GM19239 (cell line): ENCODE measurements at places on chromosomes 11 and 22.

DNA sequence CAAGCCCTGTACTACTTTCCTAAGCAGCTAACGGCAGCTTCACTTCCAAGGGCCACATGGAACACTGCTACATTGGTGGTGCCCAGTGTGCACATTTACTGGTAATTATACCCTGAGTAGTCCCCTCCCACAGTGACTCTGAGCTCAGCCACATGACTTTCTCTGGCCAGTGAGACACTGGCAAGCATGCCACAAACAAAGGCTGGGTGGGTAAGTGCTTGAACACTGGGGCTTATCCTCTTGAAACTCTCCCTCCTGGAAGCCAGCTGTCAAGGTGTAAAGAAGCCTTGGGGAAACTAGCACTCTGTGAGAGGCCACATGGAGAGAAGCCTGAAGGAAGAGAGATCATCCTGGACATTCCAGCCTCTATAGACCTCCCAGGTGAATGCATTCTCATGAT, 54.4 kb upstream of the DRD2 start:
- no peak for DNase-seq

GRCh38 chr11:84501750-84502149, 1125.4 kb downstream of the DLG2 start:
- DNase-seq = no peak

DNA sequence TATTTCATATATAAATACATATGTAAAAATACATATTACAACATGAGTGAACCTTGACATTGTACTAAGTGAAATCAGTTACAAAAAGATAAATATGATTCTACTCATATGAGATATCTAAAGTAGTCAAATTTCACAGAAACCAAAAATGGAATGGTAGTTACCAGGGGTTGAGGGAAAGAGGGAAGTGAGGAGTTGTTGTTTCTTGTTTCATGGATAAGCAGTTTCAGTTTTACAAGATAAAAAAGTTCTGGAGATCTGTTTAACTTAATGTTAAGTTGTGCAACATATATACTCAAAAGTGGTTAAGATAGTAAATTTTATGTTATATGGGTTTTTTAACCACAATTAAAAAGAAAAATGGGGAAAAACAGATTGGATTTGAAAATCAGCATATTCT, 107.7 kb downstream of the ELP4 start:
- no peak for DNase-seq

DNA sequence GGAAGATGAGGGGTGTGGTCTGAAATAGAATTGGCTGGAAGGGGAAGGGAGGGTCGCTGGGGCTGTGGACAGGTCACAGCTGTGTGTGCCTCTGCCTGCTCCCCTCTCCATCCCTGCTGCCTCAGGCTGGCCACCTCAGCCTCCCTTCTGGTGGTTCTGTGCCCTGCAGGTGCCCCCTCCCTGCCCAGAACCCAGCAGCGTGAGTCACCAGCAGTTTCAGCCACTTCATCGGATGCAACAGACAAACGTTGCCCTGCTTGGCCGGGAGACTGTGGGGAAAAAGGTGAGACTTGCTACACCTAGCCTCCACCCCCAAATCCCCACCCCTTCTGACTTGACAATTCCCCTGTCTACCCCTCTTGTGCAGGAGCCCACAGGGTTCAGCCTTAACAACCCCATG, 21.8 kb upstream of the LRRC10B start:
- DNase-seq = no peak

GRCh38 chr22:30612789-30613188, 5.8 kb downstream of the TCN2 start:
- DNase-seq = no peak

- no peak for DNase-seq
Observed at GRCh38 chr22:39496131-39496838, 5.8 kb upstream of the MIEF1 start.

GRCh38 chr11:38460896-38461295, 1862.9 kb upstream of the RAG2 start:
- DNase-seq = no peak

GRCh38 chr11:57761301-57762234, at the start of gene CTNND1:
Gene CTNND1 (plus strand): TSS chr11:57761802. CDS start chr11:57791479, 29,677 bp downstream.
- peak; percentile 73 for DNase-seq

DNA sequence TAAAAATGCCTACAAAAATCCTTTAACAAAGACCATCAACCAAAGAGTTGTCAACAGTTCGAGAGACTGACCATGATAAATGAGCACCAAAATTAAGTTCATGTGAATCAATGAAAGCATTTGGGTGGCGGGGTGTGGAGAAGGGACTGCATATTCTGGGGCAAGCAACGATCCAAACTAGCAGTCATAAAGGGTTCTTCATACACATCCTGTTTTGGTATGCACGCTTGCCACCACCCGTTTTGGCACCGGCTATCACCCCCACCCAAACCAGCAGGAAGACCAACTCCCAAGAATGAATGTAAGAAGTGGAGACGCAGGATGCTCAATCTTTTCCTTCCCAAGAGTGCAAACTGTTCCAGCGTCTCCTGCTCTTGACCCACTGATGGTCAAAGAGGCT, 80.8 kb downstream of the SGSM3 start:
- no peak for DNase-seq

DNA sequence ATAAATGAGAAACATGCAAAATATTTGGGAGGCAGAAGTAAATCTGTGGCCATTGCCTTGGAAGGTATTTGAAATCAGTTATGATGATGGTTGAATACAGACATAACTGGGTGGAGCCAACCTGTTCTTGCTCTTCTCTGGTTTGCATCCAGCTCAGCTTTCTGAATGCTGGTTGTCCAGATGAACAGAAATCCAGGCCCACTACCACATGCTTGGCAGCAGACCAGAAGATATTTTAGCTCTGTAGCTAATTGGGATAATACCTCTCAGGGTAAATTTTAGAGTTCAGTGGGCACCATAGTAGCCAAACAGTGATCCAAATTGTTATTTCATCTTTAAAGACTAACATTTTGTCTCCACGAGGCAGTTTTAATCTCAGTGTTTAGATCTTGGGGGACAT, 308.3 kb downstream of the RAB38 start:
- no peak for DNase-seq

DNA sequence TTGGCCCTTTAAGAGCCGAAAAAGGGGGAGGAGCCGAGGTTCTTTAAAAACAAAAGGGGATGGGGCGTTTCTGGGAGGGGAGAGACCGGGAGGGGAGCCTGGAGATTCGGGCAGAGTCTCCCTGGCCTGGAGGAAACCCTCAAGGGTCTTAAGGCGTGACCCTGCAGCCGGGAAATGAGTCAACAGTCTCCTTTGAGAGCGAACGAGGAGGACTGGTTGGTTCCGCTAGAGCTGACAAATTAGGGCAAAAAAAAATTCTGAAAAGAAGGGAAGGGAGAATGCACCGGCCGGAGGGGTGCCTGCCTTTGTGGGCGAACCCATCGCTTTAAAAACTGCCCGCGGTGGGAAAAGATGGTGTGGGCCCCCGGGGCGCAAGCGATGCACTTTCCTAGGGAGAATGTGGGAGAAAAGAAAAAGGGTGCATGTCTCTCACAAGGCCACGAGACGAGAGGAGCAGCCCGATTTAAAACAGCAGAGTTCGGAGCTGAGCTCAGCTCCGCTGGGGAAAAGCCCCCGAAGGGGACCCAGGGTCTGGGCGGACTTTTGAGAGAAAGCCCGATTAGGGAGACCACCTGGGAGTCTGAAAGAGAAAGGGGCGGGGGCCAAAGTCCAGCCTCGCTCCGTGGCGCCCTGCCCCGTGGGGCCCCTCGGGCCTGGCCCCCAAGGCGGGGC, 874 bp downstream of the ZFTA start:
- DNase-seq = peak; percentile 88

DNA sequence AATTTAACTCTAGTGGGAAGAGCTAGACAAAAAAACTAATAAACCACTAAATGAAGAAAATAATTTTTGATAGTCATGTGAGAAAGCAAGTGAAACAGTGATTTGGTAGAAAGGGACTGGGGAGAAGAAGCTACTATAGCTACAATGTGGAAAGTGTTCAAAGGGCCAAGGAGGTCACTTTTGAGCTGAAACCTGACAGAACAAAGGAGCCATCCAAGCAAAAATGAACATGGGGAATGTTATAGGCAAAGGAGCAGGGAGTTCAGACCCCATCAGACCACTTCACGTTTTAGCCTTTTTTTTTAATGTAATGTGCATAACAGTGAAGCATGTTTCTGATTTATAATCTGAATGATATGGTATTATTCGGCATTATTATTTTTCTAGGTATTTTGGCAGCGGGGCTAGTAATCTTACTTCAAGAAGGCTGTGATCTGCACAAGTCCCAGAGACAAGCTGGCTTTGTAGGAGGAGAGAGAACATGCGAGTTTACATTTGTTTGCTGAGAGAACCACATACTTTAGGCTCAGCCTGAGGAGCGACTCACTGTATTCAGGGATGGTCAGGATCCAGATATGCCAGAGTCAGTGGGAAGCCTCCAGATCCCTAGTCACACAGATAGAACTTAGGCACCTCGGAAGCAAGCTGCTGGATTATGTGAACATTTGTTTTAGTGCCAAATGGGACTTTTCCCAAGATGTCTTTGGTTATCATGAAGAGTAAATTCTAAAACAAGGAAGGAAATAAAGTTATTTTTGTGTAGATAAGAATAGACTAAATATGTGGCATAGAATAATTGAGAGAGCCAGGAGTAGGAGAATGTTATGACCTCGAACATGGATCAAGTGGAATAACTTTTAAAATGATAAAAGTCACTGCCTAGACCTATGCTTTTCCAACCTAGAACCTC, 118.6 kb downstream of the TRIM44 start:
- no peak for DNase-seq

- no peak for DNase-seq
Observed at GRCh38 chr11:131712897-131713296, 342.5 kb downstream of the NTM start.

DNA sequence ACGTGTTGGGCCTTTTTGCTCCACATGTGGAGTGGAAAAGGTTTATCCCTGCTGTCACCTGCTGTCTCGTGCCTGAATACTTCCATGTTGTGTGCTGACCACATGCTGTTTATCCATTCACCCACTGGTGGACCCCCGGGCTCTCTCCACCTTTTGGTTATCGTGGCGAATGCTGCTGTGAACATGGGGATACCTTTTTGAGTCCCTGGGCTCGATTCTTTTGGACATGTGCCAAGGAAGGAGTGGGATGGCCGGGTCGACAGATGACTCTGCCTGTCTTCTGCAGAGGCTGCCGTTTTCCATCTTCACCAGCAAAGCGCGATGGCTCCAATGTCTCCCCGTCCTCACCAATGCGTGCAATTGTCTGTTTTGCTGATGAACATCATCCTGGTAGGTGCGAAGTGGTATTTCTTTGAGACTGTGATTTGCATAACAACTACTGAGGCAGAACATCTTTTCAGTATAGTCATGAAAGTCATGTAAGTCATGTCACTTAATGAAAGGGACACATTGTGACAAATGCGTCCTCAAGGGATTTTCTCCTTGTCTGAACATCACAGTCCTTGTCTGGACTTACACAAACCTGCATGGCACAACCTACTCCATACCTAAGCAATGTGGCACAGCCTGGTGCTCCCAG, 758.7 kb downstream of the BRD1 start:
- no peak for DNase-seq

- DNase-seq = no peak
Observed at GRCh38 chr11:4626207-4627099, 10.8 kb upstream of the OR51D1 start.

DNA sequence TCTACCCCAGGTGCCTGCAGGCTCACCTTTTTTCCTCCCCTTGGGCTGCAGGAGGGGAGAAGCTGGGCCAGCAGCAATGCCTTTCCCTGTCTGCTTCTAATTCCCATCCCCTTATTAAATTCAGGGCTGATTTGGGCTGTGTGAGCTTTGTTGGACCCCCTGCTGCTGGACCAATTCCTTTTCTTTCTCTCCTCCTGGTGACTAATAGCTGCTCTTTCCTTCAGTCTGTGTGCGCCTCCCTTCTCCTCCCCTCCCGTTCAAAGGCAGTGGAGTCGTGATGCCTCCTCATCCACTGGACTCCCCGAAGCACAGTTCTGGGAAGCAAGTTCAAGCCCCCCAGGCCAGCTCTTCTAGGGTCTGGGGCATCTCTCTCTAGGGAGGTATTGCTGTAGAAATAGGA, 567.9 kb upstream of the CADM1 start:
- no peak for DNase-seq

DNA sequence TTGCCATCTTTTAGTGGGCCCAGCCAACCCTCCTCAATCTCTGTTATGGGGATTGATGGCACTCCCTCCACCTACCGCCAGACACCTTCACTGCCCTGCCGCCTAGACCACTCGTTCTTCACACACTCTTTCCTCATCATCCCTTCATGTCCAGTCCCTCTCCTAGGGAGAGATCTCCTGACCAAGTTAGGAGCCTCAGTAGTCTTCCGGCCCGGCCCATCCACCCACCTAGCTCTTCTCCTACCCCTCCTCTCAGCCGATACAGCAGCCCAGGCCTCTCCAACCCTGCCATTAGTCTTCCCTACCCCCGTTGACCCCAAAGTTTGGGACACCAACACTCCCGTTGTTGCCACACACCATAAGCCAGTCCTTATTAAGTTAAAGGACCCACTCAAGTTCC, 11.0 kb upstream of the OR56A3 start:
- no peak for DNase-seq

DNA sequence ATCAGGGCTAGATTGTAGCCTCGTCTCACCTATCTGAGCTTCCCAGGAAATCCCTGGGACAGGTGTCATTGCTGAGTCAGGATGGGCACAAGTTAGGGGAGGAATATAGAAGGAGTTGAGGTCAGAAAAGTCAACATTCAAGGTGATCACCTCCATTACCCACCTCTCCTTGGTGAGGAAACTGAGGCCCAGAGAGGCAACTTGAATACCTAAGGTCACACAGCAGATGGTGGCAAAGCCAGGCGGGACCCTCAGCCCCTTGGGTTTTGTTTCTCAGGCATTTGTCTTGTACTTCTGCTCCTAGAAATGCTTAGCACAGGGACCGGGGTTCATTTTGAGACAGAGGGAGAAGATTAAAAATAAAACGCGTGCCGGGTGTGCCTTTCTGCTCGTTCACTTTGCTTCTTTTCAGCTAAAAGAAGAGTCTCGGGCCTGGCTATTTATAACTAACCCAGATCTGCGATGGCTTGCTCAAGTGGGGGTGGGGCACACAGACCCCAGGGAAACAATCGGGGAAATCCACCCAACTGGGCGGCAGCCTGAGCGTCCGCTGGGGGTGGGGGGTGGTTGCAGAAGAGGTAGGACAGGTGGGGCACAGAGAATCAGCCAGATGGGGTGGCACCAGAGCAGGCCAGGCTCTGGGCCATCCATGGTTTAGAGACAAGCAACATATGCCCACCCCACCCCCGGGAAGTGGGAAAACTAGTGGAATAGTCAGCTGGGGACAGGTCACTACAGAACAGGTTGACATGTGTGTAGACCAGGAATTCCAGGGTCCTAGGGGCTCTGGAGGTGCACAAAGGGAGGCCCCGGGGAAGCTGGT, 3.9 kb upstream of the GNAZ start:
- DNase-seq = no peak

DNA sequence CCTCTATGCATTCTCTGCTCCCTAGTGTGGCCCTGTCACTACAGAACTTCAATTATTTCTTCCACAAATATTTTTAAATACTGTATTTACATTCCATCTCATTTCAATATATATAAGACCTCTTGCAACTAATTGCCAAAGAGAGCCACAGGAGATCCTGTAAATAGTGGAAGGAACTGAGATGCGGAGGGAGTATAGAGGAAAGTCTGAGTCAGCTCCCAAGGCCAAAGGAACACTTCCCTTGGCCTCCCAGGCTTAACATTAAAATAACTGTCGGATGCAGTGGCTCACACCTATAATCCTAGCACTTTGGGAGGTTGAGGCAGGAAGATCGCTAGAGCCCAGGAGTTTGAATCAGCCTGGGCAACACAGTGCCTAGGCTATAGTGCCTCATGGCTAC, 31.2 kb downstream of the RBFOX2 start:
- no peak for DNase-seq

GRCh38 chr11:82722231-82722630, 11.4 kb downstream of the FAM181B start:
- no peak for DNase-seq

GRCh38 chr22:40529821-40530220, 106.7 kb downstream of the MRTFA start:
- no peak for DNase-seq
